ENCODE measurements at places on chromosomes 3 and 15.

- DNase-seq = no peak
These were observed 13.1 kb downstream of the SLC7A14 start for GRCh38 chr3:170572665-170573253.

DNA sequence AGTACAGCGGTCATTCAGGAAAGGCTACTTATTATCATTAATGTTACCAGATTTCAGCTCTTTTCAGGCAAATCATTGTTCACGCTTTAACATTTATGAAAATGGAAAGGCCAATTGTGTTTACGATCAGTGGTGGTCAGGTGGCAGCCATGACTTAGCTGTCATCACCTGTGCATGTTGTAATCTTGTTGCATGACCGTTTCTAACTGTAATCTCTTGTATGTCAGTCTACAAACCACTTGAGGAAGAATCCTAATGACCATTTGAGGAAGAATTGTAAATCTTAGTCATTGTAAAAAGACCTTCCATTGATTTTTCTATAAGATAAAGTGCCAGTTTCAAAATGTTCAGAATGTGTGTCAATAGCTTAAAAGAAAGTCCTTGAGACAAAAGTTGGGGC lies 100.4 kb downstream of the SERPINI1 start:
- no peak for DNase-seq

DNA sequence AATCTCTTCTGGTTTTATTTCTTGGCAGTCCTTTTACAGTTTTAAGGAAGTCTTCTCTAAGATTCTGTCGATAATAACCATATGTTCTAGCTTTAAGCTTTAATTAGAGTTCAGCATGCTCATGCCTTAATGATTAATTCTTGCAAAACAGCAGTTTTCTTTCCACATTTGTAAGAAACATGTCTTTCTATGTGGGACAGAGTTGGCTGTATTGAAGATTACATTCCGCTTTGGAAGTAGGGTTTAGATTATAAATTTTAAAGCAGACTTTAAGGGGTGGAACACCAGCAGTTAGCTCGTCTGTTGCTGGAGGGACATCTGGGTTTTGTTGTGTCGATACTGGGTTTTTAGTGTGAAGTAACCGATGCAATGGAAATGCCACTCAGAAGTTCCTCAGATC lies 35.3 kb downstream of the SQOR start:
- DNase-seq = no peak

GRCh38 chr3:111616417-111617105 lies 21.4 kb upstream of the ZBED2 start:
- peak; percentile 29 for DNase-seq

- no peak for DNase-seq
These were observed 389.4 kb upstream of the TPM1 start for GRCh38 chr15:62653122-62653521.

DNA sequence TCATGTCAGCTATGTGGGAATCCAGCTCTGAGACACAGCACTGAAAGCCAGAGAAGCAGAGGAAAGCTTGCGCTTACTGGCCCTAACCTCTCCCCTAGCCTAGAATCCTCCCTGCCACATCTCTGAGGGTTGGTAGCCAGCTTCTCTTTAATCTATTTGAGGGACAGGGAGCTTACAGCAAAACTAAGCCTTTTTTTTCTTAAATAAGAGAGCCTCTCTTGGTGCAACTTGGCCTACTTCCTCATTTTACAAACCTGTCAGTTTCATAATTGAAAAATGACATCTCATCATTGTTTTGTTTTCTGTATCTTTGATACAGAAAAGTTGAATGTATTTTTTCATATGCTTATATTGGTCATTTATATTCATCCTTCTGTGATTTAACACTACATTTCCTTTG lies 193.9 kb downstream of the ZNF621 start:
- DNase-seq = no peak

- no peak for DNase-seq
These were observed 11.3 kb downstream of the NRROS start for GRCh38 chr3:196650740-196651311.

GRCh38 chr15:73872346-73872745 lies 1.0 kb upstream of the TBC1D21 start:
- DNase-seq = no peak

Measured in T-helper 9 cell (primary cell).